ENCODE measurements at places on chromosomes 2 and 18.

- H3K4me1 ChIP-seq, result no peaks in the 10 kb centered on the region
- H3K4me3 ChIP-seq, result no peak overlapping the region
- H3K27me3 ChIP-seq, result 0 out of 2 replicates have a peak, but pooled peaks cover 5% of the 10 kb centered on the region
- no peak overlapping the region for H3K27ac ChIP-seq
- H3K36me3 ChIP-seq, result no peaks in the 10 kb centered on the region
Measured at GRCh38 chr2:203870941-203871340, 3.4 kb downstream of the CTLA4 start.

GRCh38 chr18:50268022-50268747 lies 1.9 kb upstream of the CFAP53 start:
- no peak overlapping the region for H3K27ac ChIP-seq
- H3K4me1 ChIP-seq, result peaks cover 5% of the 10 kb centered on the region
- peak; percentile 86 for DNase-seq
- no peaks in the 10 kb centered on the region for H3K27me3 ChIP-seq
- H3K4me3 ChIP-seq, result peak overlapping the region; percentile 45
- H3K36me3 ChIP-seq, result no peaks in the 10 kb centered on the region

GRCh38 chr2:127429291-127429690 lies 11.1 kb downstream of the PROC start:
- no peaks in the 10 kb centered on the region for H3K36me3 ChIP-seq
- H3K4me1 ChIP-seq, result peaks cover 6% of the 10 kb centered on the region
- H3K27ac ChIP-seq, result no peak overlapping the region
- no peaks in the 10 kb centered on the region for H3K27me3 ChIP-seq
- no peak for DNase-seq
- H3K4me3 ChIP-seq, result no peak overlapping the region

- H3K27ac ChIP-seq, result no peak overlapping the region
- H3K4me3 ChIP-seq, result no peak overlapping the region
- H3K36me3 ChIP-seq, result no peaks in the 10 kb centered on the region
- no peaks in the 10 kb centered on the region for H3K4me1 ChIP-seq
- no peaks in the 10 kb centered on the region for H3K27me3 ChIP-seq
Measured at GRCh38 chr2:109226128-109226527, 97.1 kb downstream of the SH3RF3 start.

DNA sequence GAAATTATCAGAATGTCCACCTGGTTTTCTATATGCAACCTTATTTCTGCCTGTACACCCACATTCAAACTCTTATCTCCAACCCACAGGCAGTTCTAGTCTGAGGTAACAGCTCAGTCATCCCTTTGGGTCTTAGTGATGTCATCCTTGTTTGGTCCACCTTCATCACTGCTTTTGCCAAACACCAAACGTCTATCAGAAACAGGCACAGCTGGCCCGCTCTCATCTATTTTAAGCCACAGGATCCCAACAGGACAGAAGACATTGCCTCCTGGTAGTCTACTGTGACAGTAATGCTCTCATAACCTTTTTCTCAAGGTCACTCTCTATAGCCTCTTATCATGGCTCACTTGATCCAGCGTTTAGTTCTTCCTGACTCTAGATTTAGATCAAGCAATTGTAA lies 99.0 kb upstream of the CHAC2 start:
- no peaks in the 10 kb centered on the region for H3K36me3 ChIP-seq
- H3K27me3 ChIP-seq, result no peaks in the 10 kb centered on the region
- H3K27ac ChIP-seq, result no peak overlapping the region
- no peak overlapping the region for H3K4me3 ChIP-seq

DNA sequence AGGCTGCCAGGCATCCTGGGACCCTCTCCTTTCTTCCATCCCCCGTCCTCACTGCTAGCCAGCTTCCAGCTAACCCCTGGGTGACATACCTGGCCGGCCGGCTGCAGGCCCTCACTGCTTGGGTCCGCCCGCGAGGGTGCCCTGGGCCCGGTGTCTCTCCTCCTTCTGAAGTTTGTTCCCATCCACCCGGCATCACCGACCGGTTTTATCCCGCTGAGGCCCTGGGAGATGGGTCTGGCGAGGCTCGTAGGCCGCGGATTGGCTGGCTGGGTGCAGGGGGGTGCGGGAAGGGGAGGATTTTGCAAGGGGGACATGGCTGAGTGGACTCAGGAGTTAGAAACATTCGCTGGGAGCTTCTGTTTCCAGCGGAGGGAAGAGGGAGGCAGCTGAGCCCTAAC lies at the start of gene PAX8:
PAX8 (minus strand) TSS at position 180 of the 398 bp plus-strand sequence. CDS start 527 bp downstream, outside the sequence.
- no peak within 1 kb of the TSS for H3K4me3 ChIP-seq
- no peak within 1 kb of the TSS for H3K27ac ChIP-seq
- peaks cover 25% of the 10 kb centered on the region for H3K4me1 ChIP-seq
- no peak for DNase-seq
- no peaks in the 10 kb centered on the region for H3K36me3 ChIP-seq

DNA sequence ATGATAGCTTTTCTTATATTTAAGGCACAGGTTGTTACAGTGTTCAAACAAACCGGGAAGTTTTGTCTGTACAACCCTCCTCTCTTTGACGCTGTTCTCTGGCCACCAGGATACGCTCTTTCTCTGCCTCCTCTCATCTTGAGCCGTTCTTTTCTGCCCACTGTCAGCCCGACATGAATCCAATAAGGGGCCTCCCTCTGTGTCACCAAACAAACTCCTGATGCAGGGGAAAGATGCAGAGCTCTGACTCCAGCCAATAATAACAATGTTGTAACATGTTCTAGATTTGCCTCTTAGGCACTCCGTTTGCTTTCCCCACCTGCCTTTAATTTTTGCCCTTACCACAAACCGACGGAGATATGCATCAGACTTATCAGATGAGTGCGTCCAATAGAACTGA lies 449.3 kb downstream of the SLC4A3 start:
- no peaks in the 10 kb centered on the region for H3K27me3 ChIP-seq
- H3K4me1 ChIP-seq, result peaks cover 13% of the 10 kb centered on the region
- DNase-seq, result no peak
- no peak overlapping the region for H3K4me3 ChIP-seq
- no peaks in the 10 kb centered on the region for H3K36me3 ChIP-seq

DNA sequence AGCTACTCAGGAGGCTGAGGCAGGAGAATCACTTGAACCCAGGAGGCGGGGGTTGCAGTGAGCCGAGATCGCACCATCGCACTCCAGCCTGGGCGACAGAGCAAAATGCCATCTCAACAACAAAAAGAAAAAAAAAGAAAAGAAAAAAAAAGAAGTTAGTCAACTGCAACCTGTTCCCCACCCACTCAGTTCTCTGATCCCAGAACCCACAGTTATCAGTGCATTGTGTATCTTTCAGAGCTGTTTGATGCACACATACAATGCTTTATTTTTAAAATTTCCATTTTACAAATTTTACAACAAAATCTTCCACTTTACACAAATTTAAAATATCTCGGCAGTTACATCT lies 14.0 kb downstream of the RNU2-63P start:
- no peaks in the 10 kb centered on the region for H3K36me3 ChIP-seq
- no peak overlapping the region for H3K27ac ChIP-seq
- H3K4me3 ChIP-seq, result no peak overlapping the region
- no peaks in the 10 kb centered on the region for H3K27me3 ChIP-seq

GRCh38 chr2:20877960-20878359 lies 55.1 kb upstream of the LDAH start:
- peaks cover 62% of the 10 kb centered on the region for H3K27me3 ChIP-seq
- no peaks in the 10 kb centered on the region for H3K4me1 ChIP-seq
- no peaks in the 10 kb centered on the region for H3K36me3 ChIP-seq
- no peak overlapping the region for H3K27ac ChIP-seq
- no peak overlapping the region for H3K4me3 ChIP-seq
